Activated CD8-positive, alpha-beta T cell treated with anti-CD3 and anti-CD28 coated beads for 36 hours (primary cell): ENCODE measurements at places on chromosomes 11 and 22. TPM values are rescaled to one million over a fixed set of nuclear protein-coding genes. Genes with fewer than 3 reads are reported as not detected.

Gene TEX54
- total RNA-seq: not detected

Gene MIOX
- not detected for total RNA-seq

Gene TXNRD2
- total RNA-seq: 18.0 TPM

Gene MICAL3
- total RNA-seq: 31.6 TPM

Gene SEC14L2
- total RNA-seq: 15.1 TPM

Gene CABP7
- total RNA-seq: 0.09 TPM

Gene APOL5
- total RNA-seq: not detected

Gene FXYD2
- total RNA-seq: 6.7 TPM

GRCh38 chr11:4203603-4204360 lies 109.2 kb downstream of the RRM1 start:
- H3K4me1 ChIP-seq: no peaks in the 10 kb centered on the region
- H3K27ac ChIP-seq: no peak overlapping the region
- no peak for DNase-seq
- peaks cover 10% of the 10 kb centered on the region for H3K27me3 ChIP-seq

- no peaks in the 10 kb centered on the region for H3K27me3 ChIP-seq
- H3K36me3 ChIP-seq: peaks cover 62% of the 10 kb centered on the region
- H3K4me3 ChIP-seq: no peak overlapping the region
- H3K27ac ChIP-seq: peak overlapping the region; percentile 79
Measured at GRCh38 chr11:3022300-3022967, 30.3 kb upstream of the NAP1L4 start.

DNA sequence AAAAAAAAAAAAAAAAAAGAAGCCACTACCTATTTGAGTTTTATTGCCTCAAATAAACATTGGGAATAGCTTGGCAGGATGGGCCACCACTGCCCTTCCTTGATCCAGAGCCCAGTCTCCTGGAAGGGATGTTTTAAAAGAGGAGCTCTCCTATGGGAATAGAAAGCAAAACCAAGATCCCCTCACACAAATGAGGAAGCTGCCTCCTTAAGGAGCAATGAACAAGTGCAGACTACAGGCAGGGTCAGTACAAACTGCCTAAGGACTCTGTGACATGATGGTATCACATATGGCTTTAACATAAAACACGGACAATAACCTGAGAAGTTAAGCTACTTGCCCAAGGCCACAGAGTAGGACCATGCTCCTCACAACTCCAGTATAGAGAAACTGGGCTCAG lies 120.8 kb downstream of the NAT10 start:
- peaks cover 16% of the 10 kb centered on the region for H3K4me1 ChIP-seq
- no peak overlapping the region for H3K27ac ChIP-seq
- H3K36me3 ChIP-seq: no peaks in the 10 kb centered on the region
- no peak for DNase-seq

DNA sequence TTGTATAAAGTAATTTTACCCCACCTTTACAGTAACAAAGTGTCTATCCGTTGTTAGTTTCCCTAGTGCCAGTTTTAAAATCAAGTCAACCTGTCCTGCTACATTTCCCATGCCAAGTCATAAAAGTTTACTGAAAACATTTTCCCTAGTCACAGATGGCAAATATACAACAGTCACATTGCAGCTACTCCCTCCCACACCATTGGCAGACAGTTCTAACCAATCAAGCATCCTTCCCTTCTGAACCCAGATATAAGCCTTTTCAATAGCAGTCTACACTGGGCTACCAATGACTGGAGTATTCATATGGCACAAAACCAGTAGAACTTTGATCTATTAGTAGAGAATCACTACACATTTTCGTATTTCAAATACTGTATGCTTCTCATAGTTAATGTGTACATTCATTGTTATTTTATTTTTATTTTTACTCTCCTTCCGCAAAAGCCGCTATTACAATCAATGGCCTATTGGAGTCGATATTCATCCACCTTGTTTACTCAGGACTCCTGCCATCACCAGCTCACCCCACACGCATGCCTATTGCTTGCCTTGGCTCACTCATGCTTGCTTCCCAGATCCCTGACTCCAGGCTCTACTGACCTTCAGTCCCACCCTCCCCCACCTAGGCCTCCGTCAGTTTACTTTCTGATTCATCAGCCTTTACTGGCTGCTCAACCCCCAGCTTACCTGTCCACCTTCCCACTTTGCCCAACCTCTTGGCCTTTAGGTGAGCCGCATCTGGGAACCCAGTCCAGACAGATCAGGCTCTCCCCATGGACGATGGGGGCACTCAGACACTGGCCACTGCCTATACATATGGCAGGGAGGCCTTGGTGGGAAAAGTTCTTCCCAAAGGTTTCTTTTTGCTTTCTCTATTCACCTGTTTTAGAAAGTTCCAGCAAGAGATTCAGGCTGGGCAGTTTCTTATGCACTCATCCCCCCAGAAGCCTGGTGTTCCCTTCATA lies 408.4 kb downstream of the SOX6 start:
- no peak overlapping the region for H3K4me3 ChIP-seq
- H3K27me3 ChIP-seq: no peaks in the 10 kb centered on the region
- DNase-seq: no peak
- H3K36me3 ChIP-seq: no peaks in the 10 kb centered on the region
- H3K27ac ChIP-seq: no peak overlapping the region

- H3K4me3 ChIP-seq: no peak overlapping the region
- H3K27ac ChIP-seq: no peak overlapping the region
- H3K4me1 ChIP-seq: no peaks in the 10 kb centered on the region
- H3K36me3 ChIP-seq: peaks cover 12% of the 10 kb centered on the region
- no peak for DNase-seq
Measured at GRCh38 chr11:126253265-126253664, 15.4 kb downstream of the SRPRA start.

- H3K4me1 ChIP-seq: peaks cover 23% of the 10 kb centered on the region
- no peaks in the 10 kb centered on the region for H3K36me3 ChIP-seq
- peaks cover 14% of the 10 kb centered on the region for H3K27me3 ChIP-seq
- no peak overlapping the region for H3K4me3 ChIP-seq
Measured at GRCh38 chr11:108622341-108622740, 28.8 kb upstream of the EXPH5 start.

GRCh38 chr11:57679396-57679795 lies 11.5 kb downstream of the ZDHHC5 start:
- peaks cover 54% of the 10 kb centered on the region for H3K36me3 ChIP-seq
- no peaks in the 10 kb centered on the region for H3K27me3 ChIP-seq
- H3K27ac ChIP-seq: no peak overlapping the region

- H3K4me1 ChIP-seq: no peaks in the 10 kb centered on the region
- H3K4me3 ChIP-seq: no peak overlapping the region
- no peaks in the 10 kb centered on the region for H3K36me3 ChIP-seq
- peak; percentile 25 for DNase-seq
- H3K27ac ChIP-seq: no peak overlapping the region
Measured at GRCh38 chr11:63508009-63508408, 2.1 kb downstream of the LGALS12 start.

DNA sequence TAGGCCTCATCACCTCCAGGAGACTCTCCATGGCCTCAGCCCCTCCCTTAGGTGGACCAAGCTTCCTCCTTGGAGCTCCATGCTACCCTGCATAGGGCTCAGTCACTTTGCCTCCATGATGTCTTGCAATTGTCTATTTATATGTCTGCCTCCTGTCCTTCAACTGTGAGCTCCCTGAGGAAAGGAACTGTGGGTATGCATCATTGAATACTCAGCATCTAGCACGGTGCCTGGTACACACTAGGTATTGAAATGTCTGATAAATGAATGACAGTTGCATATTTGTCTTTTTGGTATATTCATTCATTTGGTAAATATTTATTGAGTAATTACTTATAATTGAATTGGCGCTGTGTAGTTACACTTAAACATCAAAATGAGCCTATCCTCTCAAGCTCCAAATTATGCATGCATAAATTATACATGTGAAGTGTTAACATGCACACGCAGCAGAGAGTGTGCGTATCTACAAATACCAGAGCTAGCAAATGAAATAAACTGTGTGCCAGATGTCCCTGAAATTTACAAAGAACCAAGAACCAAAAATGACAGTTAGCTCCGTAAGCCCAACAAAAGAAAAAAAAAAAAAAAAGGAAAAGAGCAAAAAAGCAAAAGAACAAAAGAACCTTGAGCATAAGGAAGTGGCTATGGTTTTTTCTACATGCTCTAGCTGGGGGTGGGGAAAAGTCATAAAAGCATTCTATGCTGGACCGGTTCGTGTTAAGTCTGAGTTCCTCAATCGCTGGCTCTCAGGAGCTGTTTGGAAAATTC lies 25.2 kb downstream of the GRAP2 start:
- no peaks in the 10 kb centered on the region for H3K27me3 ChIP-seq
- no peak overlapping the region for H3K4me3 ChIP-seq
- H3K27ac ChIP-seq: no peak overlapping the region
- DNase-seq: peak; percentile 1

- peaks cover 45% of the 10 kb centered on the region for H3K27me3 ChIP-seq
- H3K4me1 ChIP-seq: peaks cover 14% of the 10 kb centered on the region
- H3K4me3 ChIP-seq: no peak overlapping the region
- DNase-seq: peak; percentile 78
Measured at GRCh38 chr11:75673977-75674582, 5.2 kb upstream of the MAP6 start.

DNA sequence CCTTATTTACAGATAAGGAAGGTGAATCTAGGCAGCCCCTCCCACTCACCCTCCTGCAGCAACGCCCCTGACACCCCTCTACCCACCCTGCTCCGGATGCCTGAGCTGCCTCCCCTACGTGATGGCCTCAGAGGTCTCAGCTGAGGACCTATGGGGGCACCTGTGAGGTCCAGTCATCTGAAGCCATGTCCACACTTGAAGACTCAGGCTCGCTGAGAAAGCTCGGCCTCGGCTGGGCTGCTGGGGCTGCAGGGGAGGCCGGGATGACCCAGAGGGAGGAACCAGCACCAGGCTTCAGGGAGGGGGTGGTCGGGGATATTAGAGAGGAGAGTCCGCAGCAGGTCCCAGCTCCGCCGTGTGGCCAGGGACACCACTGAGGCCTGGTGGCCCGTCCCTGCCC lies 92.8 kb downstream of the BRD1 start:
- H3K36me3 ChIP-seq: no peaks in the 10 kb centered on the region
- peaks cover 23% of the 10 kb centered on the region for H3K27me3 ChIP-seq
- H3K4me3 ChIP-seq: no peak overlapping the region
- no peak overlapping the region for H3K27ac ChIP-seq

DNA sequence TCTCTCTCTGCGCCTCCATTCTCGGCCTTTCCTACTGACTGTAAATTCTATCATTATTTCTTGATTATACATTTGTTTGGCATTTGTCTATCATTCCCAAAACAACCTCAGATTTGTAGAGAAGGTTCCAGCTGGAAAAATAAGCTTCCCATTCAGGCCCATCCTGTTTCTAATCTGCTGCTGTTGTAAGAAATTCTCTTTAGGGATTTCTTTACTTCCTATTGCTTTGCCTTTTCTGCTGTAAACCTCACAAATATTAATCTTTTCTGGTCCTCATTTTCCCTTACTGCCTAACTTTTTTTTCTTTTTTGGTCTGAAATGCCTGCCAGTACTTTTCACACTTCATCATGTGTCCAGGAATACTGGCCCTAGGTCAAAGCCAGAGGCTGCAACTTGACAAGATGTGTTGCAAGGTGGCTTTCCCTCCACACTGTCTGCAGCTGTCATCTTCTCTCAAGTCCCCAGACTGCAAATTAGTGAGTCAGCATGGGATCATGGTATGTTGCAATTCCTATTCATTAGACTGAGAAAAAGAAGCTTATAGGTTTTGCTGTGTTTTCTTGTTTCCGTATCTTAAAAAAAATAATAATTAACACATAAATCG lies 858.7 kb upstream of the CHORDC1 start:
- no peaks in the 10 kb centered on the region for H3K36me3 ChIP-seq
- H3K4me3 ChIP-seq: no peak overlapping the region

GRCh38 chr11:113087706-113088105 lies 126.5 kb downstream of the NCAM1 start:
- H3K4me1 ChIP-seq: no peaks in the 10 kb centered on the region
- H3K4me3 ChIP-seq: no peak overlapping the region
- H3K27me3 ChIP-seq: peaks cover 2% of the 10 kb centered on the region
- DNase-seq: no peak

DNA sequence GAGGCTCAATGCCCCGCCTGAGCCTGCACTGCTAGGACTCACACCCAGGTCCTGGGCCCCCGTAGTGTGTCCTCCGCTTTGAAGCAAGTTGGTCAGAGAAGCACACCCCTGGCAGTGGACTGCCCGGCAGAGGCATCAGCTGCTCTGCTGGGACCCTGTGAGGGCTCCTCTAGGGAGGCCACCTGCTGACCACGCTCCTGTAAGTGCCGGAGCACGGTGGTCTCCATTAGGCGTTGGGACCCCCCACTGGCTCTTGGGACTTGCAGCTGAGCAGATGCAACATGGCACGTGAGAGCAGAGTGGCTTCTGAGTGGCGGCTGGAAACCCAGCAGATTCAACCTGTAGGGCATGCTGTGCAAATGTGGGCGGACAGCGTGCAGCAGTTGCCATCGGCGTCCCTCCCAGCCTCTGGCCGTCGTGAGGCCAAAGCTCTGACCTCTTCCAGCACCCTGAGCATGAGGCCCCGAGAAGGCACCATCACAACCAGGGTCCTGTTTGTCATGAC lies 16.9 kb downstream of the MRGPRG start:
- no peak overlapping the region for H3K4me3 ChIP-seq
- H3K27me3 ChIP-seq: peaks cover 10% of the 10 kb centered on the region
- no peak for DNase-seq
